Fibroblast of skin of left quadriceps (primary cell): ENCODE measurements at places on chromosomes 7 and 10.

GRCh38 chr10:79181698-79182521 lies 113.1 kb downstream of the ZMIZ1 start:
- no peak for DNase-seq

DNA sequence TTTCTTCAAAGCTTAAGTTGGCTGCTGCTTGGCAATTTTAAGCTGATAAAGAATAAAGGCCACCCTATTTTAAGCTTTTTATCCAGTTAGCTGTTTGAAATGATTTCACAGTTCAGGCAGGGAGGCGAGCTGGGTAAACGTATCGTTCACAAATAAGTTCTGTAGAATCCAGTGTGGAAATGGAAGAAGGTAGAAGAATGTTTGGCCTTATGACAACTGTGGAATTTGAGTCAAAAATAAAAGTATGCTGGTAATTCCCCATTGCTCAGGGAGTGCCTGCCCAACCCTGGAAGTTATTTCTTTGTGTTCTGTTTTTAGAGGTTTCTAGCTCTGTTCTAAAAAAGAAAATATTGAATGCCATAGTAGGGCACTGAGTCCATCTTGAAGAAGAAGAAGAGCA lies 113.1 kb downstream of the ARL4A start:
- no peak for DNase-seq

DNA sequence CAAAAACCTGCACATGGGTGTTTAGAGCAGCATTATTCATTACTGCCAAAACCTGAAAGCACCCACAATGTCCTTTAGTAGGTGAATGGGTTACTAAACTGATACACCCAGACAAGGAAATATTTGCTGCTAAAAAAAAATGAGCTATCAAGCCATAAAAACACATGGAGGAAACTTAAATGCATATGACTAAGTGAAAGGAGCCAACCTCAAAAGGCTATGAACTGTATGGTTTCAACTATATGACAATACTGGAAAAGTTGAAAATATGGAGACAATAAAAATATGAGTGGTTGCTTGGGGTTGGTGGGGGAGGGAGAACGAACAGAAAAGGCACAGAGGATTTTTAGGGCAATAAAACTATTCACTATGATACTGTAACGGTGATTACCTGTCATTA lies 291.0 kb downstream of the TNS3 start:
- no peak for DNase-seq

GRCh38 chr10:78278058-78278404 lies 244.4 kb downstream of the RPS24 start:
- DNase-seq: no peak

- DNase-seq: no peak
Measured at GRCh38 chr10:132974249-132974796, 32.0 kb upstream of the CFAP46 start.

- no peak for DNase-seq
Measured at GRCh38 chr10:131937836-131938235, 37.0 kb downstream of the PPP2R2D start.

GRCh38 chr10:65805511-65805910 lies 1120.3 kb upstream of the LRRTM3 start:
- no peak for DNase-seq

- peak; percentile 88 for DNase-seq
Measured at GRCh38 chr7:152436111-152436930, 518 bp upstream of the KMT2C start.

DNA sequence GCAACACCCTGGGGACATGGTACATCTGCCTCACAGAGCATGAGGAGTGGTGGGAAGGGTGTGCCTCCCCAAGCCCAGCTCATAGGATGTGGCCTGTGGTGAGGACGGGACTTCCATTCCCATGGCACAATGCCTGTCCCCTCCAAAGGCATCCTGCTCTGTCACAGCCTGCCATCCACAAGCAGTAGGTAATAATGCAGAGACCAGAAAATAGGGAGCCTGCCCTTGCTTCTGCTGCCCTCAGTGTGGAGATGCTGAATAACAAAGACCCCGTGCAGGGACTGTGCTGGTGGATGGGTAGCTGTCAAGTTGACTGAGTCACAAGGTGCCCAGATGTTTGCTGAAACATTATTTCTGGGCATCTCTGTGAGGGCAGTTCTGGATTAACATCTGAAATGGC lies 199.9 kb upstream of the GRB10 start:
- no peak for DNase-seq

DNA sequence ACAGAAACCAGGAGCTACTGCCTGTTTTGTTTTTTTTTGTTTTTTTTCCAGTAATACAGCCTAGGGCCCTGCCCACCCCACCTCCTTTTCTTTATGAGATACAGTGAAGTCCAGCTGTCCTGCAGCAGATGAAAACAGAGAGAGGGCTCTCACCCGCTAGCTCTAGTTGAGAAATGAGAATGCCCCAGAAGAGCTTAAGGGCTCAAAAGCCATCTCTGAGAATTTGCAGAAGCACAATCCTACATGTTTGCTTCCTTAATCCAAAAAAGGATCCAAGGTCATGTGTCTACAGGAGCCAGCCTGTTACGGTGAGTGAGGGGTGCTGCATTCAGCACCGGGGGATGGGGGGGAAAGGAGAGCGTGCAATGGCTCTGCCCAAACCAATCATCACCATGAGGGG lies 122.7 kb downstream of the KCNMA1 start:
- no peak for DNase-seq

DNA sequence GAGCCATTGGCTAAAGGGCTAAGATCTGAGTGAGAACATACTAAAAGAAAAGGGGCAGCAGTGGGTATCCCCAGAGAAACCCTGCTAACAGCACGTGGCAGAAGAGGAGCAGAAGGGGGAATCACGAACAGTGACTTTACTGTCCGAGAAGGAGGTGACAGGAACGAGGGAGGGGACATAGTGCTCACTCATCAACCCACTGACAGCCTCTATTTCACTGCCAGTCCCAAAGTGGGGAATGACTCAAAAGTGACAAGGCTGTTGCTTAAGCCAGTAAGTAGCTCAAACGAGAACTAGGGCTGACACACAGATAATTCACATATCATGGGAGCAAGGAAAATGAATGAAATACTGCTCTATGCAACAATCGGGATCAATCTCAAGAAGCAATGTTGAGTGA lies 92.7 kb downstream of the RSU1 start:
- no peak for DNase-seq

- DNase-seq: no peak
Measured at GRCh38 chr7:139586286-139586685, 62.8 kb downstream of the CLEC2L start.

- no peak for DNase-seq
Measured at GRCh38 chr10:102579328-102579727, 65.0 kb upstream of the TRIM8 start.

- DNase-seq: no peak
Measured at GRCh38 chr7:36054637-36055036, 98.4 kb upstream of the EEPD1 start.

DNA sequence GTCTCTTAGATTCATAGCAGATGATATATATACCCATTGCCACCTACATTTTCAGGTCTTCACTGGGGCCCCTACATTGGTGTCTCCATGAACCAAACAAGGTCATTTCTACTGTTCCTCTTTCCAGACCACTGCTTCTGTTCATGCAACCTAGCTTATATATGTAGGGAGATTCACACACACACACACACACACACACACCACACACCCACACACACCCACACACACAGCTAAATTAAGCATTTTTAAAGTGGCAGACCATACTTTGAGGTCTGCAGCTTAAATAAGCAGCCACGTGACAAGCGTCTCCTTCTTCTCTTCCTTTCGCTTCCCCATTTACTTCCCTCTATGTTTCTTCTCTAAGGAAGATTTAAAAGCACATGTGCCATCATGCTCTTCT lies 70.0 kb upstream of the CC2D2B start:
- DNase-seq: no peak

DNA sequence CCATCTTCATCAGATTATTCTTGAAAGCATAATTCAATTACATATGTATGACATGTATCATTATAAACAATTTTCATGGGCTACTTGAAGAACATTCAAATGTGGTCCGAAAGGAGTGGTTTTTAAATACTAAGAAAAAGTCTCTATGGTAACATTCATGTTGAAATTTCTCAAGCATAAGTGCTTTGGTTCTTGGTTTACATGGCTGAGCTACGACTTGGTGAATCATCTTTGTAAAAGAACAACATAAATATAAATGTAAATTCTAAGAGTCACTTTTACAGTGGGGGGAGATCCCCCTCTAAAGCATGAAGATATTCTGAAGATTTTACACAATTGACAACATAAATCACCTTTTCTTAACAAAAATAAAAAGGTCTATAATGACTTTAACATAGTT lies 118.6 kb downstream of the MAGI2 start:
- no peak for DNase-seq

GRCh38 chr7:99742737-99743394 lies 7.9 kb upstream of the CYP3A7 start:
- DNase-seq: no peak

GRCh38 chr7:48350515-48350914 lies 179.3 kb downstream of the ABCA13 start:
- DNase-seq: no peak

- DNase-seq: no peak
Measured at GRCh38 chr7:104794154-104794553, 219.9 kb upstream of the KMT2E start.

GRCh38 chr10:1180071-1180730 lies 124.0 kb downstream of the WDR37 start:
- DNase-seq: no peak

DNA sequence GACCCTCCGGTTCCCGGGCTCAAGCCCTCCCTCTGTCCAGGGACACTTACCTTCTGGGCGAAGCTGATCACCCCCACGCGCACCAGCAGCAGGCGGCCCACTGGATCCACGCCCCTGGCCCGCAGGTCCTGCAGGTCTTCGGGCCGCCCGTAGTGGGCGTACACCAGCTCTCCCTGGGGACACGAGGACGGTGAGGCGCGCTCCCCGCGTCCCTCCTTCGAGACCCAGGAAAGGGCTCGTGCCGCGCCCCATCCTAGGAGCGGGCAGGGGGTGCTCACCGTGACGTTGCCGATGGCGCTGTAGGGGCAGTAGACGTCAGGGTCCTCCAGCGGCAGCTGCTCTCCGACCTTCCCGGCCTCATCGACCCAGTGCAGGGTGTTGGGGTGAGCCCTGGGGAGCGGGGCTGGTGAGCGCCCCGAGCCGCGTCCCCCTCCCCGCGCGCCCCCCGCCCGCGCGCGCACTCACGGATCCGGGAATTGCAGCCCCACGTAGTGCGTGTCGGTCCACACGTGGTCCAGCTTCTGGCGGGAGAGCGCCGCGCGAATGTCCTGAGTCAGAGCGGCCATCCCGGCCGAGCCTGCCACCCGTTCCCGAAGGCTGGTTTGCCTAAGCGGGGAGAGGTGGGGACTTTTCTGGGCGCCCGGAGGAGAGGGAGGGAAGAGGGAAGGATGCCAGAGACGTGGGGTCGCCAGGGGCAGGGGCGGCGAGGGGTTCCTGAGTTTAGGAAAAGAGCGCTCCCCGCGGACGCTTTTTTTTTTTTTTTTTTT lies 8.2 kb downstream of the TFR2 start:
- DNase-seq: no peak

DNA sequence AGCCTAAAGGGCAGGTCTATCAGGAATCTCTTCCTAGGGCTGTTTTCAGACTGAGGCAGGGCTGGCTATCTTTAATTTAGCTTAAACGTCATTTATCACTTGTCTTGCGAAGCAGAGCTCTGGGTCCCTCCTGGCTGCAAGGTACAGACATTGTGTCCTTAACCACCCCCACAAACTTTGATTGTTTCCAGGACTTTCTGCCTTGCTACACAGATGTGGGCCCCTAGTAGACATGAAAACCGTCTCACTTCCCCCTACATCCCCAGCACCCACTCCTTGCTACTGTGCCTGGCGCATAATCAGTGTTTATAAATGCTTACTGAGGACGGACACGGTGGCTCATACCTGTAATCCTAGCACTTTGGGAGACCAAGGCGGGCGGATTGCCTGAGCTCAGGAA lies 54.5 kb downstream of the PIP4K2A start:
- DNase-seq: no peak

DNA sequence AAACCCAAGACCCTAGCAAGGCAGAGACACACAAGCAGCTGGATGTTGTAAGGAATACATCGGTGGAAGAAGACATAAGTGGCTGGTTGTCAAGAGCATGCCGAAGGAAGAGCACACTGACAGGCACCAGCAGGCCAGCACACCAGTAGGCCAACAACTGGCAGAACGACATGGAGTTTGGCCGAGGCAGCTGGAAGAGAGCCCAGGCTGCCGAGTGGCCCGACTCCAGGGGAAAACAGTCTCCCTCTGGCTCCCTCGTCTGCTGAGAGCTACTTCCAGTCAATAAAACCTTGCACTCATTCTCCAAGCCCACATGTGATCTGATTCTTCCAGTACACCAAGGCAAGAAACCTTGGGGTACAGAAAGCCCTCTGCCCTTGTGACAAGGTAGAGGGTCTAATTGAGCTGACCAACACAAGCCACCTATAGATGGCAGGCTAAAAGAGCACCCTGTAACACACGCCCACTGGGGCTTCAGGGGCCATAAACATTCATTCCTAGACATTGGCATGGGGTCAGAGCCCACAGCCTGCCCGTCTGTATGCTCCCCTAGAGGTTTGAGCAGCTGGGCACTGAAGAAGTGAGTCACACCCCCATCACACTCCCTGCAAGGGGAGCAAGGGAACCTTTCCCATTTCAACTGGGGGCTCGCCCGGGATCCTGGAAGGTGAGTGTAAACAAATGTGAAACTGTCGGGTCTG lies 14.7 kb upstream of the TNS3 start:
- DNase-seq: no peak

GRCh38 chr7:100053215-100053614 lies 3.6 kb downstream of the ZSCAN21 start:
- no peak for DNase-seq

GRCh38 chr10:35545878-35546590 lies 59.1 kb upstream of the GJD4 start:
- peak; percentile 12 for DNase-seq

- no peak for DNase-seq
Measured at GRCh38 chr10:109624939-109625338, 298.4 kb downstream of the XPNPEP1 start.

DNA sequence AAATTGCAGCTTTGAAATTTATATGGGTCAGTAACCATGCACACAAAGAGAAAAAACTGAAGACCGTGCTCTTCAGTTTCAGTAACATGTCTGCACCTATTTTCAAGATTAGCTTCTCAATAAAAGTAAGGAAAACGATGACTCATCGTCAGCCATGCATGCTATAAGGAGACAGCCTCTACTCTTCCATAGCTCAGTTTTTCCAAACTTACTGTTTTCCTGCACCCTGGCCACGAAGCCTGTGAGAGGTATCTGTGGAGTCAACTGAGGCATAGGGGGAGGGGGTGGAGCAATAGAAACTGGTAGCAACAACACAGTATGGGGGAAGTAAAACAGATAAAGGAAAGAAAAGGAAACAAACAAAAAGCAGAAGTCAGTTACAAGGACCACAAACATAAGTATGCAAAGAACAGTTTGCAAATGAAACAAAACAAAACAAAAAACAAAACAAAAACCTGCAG lies 58.0 kb downstream of the PDSS1 start:
- DNase-seq: peak; percentile 7

DNA sequence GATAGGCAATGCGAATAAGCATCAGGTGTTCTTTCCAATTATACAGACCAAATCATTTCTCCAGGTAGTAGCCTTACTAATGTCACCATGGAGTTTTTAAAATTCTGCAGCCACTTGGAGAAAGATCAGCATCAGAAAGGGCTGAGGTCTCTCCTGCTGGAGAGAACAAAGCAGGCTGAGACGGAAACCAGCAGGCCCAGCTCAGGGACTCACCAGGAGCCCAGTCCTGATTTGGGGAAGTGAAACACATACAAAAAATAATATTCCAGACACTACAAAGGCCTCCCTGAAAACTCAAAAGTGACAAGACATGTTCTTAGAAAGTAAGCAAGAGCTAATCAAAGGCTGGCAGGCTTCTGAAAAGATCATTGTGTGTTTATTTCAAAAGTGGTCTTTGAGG lies 207.1 kb upstream of the GHITM start:
- no peak for DNase-seq

GRCh38 chr7:117347480-117347879 lies 24.6 kb upstream of the WNT2 start:
- no peak for DNase-seq
